COR-L47 (cell line): ENCODE measurements at places on chromosomes 2 and 18.

GRCh38 chr2:101153787-101154186 lies 2.6 kb upstream of the TBC1D8 start:
- no peak for DNase-seq

DNA sequence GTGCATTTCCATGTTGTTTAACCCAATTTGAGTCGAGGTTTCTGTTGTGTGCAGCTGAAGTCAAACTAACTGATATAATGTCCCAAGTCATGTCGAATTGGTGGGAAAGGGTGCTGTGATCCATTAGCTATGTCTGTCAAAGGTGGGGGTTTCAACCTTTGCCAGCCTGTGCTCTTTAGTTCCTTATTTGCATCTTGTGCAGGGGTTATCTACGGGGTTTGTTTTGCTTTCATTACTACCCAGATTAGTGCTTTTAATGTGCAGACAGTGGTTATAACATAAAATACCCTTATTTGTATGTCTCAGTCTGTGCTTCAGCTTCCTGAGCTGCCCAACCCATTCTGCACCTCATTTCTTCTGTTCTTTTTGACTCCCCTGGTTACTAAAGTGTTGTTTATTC lies 271.9 kb upstream of the CXCR4 start:
- no peak for DNase-seq

DNA sequence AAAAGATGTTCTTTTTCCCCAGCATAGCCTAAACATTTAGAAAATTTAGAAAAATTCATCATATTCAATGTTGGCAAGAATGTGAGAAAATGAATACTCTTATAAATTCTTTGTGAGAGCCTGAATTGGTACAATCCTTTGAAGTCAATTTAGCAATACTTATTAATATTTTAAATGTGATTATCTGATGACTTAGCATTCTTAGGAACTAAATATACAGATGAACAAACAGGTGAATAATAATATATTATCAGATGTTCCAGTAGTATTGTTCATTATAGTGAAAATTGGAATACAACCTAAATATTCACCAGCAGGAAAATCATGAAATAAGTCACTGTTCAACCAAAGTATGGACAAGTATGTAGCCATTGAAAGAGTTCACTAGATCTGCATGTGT lies 55.5 kb upstream of the MEIS1 start:
- DNase-seq, result no peak

GRCh38 chr2:153476491-153476815 lies 2.1 kb downstream of the RPRM start:
- DNase-seq, result no peak

DNA sequence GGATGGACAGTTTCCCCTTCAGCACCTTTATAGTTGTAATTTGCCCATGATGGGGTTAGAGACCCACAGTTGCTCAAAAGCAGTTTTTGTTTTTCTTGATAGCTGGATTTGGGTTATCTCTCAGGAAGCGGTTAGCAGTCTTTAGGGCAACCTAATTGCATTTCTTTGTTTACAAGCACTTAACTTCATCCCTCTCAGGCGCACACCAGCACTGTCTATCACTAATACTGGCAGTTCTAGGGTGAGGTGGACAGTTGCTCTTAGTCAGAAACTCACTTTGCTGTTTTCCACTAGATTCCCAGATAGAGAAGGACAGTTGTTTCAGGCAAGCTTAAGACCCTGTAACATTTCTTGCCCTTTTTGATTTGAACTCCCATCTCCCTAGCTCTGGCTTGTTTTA lies 146.0 kb downstream of the AGAP1 start:
- no peak for DNase-seq

DNA sequence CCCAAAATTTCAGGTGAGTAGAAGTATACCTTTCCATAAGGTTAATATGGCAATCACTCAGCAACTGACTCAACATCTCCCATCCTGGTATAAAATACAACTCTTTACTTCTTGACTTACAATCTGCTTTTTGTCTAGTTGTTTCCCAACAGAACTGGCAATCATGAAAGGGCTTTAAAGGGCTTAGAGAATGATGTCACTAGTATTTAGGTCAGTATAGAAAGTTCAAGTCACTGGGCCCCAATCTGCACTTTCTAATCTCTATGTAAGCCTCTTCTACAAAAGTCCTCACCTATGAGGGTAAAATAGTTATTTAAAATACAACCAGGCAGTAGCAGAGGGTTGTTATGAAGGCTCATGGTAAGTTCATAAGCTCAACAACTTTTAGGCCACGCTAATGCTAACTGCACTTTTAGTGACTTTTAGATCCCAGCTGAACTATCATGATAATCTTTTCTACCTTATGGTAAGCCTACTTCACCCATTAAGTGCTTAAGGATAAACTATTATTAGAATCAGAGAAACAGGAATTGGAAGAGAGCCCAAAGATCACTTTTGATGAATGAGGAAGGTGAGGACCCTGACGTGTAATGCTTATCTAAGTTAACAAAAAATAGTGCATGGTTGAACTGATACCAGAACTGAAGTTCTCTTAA lies 79.6 kb downstream of the GORASP2 start:
- DNase-seq, result no peak

GRCh38 chr2:133090358-133090757 lies 420.4 kb upstream of the LYPD1 start:
- DNase-seq, result no peak
